ENCODE measurements at places on chromosomes 12 and 14.

DNA sequence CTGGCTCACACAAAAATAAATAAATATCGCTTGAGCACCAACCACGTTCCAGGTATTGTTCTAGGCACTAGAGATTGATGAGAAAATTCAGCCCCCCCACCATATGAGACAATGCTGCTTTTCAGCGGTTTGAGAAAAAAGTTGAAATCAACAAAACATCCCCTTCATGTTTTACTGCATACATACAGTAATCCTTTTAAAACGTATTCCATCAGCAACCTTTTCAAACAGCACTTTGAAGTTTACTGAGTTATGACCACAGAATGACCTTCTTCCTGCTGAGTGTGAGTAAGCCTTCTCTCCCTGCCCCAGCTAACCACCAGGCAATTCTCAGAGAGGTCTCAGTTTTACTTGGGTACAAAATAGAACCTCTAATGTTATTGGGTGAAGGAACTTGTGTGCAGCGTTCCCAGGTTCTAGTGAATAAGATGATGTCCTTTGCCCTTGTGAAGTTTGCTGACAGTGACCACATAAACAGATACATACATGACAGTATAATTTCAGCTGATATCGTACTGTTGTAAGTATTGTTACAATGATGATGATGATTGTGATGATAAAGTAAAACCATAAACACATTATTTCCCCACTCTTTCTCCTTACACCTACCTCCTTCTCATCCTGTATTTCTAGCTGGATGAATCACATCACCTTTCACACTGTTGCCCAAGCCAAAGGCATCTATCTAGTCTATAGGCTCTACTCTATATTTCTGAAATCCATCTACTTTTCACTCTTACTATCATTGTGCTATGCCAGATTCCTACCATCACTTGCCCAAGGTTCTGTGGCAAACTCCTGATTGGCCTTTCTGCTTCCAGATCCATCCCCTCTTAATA is 124.4 kb upstream of the KRR1 start:
- no peak for DNase-seq

GRCh38 chr14:100393362-100393761 is 70.2 kb downstream of the SLC25A47 start:
- DNase-seq, result no peak

- DNase-seq, result no peak
Observed at GRCh38 chr14:51044961-51045360, 49.9 kb downstream of the TRIM9 start.

DNA sequence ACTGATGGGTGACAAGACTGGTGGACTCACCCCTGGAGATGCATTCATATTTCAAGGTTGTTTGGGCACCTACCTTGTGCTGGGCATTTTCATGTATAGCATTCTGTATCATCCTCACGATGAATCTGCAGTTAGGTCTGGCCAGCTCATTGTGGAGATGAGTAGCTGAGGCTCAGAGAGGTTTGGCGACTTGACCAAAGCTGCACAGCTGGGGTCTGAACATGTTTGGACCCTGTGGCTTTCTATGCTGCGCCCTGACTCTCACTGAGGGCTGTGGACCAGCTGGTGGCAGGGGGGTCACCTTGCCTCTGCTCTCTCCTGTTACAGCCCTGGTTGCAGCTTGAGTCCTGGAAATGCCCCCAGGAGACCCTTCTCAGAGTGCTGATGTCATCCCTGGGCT is 24.9 kb upstream of the CCDC63 start:
- DNase-seq, result no peak

DNA sequence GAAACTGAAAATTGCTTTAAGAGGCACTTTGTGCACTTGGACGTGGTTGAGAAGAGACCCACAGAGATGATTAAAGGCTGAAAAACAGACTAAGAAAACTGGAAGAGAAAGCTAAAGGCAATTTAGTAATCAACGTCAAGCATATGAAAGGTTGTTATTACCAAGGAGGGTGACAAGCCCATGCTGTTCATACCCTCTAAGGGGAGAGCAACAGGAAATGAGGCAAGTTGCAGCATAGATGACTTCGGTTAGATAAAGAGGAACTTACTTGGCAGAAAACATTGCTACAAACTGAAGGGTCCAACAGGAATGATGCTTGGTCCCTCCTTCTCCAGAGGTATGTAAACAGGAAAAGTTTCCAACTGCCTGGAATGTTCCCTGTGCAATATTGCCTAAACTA is 107.8 kb downstream of the DUSP6 start:
- no peak for DNase-seq

DNA sequence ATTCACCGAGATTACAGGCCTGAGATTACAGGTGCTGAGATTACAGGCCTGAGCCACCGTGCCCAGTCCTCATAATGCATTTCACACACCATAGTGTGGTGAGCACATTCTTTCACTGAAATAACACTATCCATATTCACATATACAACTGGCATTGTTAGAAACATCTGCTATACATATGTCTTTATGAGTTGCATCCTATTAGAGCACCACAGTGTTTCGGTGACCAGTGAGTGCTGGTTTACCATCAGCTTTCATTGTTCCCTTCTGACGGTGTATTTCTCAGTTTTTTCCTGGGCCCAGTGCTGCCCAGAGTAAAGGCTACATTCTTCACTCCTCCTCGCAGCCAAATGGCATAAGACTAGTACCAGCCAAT is 96.2 kb upstream of the FGD4 start:
- no peak for DNase-seq

DNA sequence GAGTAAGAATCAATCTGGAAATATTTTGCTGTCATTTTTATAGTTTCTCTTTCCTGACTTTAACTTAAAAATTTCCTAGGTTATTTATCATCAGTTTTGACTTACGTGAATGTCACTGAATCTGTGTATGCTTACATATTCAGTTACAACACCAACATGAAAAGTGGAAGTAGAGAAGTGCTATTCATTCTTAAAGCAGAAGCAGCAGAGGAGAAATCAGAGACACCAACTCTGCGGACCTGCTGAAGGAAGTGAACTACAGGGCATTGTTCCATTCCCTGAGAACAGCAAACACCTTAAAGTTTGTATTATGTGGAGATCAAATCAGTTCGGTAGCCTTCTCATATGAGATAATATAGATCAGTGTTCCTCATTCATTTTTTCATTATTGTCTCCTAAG is 34.1 kb downstream of the RAD51B start:
- no peak for DNase-seq

GRCh38 chr12:71135812-71136176 is 22.0 kb downstream of the TSPAN8 start:
- no peak for DNase-seq
